ENCODE measurements at places on chromosomes 5 and 9. TPM values are rescaled to one million over a fixed set of nuclear protein-coding genes. Genes with fewer than 3 reads are reported as not detected.

DNA sequence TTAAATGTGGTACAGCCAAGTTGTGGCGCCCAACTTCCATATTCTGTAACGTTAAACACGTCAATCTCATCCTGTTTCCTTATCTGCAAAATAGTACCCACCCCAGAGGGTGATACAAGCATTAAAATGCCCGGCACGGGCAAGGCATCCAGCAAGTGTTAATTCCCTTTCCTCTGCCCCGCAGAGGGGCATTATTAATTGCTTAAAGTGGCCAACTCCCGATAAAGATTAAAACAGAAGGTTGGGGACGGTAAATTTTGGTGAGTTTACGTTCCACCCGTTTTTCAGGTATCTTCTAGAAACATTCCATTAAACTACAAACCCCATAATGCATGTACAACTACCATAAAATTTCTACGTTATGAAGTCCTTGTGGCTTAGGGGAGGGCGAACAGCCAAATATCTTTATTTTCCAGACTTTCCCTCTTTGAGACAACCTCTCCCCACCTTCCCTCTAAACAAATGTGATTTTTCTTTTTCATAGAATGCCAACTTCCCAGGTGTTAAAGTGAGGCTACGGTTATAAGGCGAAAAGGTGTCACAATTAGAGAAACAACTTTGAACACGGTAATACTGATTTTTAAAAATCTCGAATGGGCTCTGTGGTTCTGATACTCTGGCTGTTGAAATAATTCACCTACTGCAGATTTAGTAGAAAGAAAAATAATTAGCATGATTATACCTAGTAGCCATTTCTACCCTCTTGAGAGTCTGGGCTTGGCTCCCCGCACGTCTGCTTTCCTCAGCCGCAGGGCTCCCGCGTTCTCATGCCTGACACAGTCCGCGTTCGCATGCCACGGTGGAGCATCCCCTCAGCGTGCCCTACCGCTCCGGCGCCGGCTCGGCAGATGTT, 1.2 kb upstream of the GPBP1 start:
- peak; percentile 66 for DNase-seq

- no peak for DNase-seq
Measured at GRCh38 chr5:168685566-168685965, 106.4 kb upstream of the PANK3 start.

GRCh38 chr5:128870373-128870772, 94.9 kb upstream of the SLC27A6 start:
- DNase-seq = no peak

DNA sequence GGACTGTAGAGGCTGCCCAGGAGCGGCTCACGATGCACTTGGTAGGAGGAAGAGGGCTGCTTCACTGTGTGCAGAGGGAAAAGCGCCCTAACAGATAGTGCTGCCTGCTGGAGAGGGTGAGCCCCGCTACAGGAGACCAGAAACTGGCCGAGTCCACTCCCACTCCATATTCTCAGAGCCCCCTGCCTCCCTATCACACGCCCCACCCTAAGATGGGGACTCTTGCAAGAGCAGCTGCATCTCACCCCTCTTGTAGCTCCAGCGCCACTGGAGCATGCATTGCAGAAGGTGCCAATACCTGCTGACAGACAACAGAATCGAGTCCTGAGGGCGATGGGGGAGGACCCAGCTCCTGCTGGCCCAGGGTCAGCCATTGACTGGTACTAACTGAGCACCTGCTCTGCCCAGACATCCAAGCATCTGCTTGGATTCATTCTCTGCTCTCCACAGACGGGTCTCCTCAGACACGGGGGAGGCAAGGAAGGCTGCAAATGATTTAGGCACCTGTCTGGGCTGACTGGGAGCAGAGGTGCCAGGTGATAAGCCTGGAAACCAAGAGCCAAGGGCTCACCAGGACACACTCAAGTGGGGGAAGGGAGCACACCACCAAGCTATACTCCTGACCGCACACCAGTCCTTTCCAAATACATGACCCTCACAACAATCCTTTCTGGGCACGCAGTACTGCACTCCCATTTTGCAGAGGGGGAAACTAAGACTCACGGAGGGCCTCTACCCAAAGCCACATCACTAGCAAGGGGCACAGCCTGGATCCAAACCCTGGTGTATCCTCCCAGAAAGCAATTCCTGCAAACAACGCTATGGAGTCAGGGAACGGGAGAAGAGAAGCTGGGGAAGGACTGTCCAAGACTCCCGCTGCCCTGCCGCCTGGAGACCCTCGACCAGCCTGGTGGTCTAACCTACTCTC, 1.6 kb downstream of the BICD2 start:
- peak; percentile 29 for DNase-seq

DNA sequence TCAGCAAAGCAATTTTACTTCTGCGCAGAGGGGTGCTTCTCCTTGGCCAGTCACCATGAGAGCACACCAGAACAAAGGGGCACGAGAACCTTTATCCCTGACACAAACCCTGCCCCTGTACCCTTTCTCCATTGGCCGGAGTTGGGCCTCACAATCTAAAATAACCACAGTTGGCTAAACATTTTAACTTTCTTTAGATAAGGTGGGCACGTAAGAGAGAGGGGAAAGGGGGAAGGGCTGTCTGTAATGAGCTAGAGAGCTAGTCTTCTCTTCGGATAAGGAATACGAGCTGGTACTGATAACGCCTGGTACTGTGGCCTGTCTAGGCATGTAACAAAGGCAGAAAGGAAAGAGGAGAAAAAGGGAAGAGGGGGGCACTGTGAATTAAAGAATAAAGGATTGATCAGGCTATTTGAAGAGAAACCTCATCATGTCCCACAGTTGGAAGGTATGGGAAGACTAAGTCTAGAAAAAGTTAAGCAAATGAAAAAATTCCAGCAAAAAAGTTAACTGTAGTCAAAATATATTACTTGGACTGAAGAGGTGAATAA, 1.8 kb upstream of the IARS1 start:
- no peak for DNase-seq

DNA sequence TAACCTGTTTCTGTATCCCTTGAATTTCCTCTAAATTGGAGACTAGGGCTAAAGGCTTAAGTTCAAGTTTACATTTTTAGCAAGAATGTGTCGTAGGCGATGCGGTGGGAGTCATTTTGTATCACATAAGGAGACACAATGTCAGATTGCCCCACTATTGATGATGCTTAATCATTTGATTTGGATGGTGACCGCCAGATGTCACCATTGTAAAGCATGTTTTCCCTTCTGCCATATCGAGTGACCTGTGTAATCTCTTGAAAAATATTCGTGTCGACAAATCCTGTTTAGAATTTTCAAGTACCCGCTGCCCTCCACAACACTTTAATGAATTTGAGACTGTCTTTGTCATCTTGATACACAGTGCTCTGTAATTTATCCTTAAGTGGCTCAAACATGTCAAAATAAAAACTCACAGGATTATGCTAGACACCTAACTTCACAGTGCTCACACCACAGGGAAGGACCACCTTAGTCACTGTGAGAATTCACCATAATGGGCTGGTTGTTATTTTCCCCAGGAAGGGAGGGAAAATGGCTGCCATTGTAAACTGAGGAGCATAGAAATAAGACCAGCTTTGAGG, 34.5 kb upstream of the SLC46A2 start:
- peak; percentile 17 for DNase-seq

GRCh38 chr5:127326431-127326830, 35.8 kb downstream of the MEGF10 start:
- DNase-seq = no peak

FOXD4L5 gene
- polyA plus RNA-seq = not detected

ECM2 gene
- 0.09 TPM for polyA plus RNA-seq

IFNB1 gene
- polyA plus RNA-seq = not detected
